ENCODE measurements at places on chromosomes 11 and 22.

- peak; percentile 54 for DNase-seq
Measured at GRCh38 chr11:14905104-14906033, 13.3 kb upstream of the CYP2R1 start.

DNA sequence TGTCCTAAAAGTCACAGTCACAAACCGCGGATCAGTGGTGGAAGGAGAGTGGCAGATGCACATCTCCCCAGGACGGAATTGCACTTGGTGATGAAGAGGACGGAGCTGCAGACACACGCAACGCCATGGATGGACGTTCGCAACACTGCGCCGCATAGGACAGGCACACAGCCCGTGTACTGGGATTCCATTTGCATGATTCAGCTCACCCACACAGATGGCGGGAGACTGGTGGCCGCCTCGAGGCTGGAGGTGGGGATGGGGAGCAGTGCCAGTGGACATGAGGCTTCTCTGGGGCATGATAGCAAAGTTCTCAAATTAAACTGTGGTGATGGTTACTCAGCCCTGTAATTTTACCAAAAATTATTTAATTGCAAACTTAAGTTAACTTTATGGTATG, 37.4 kb downstream of the DUSP8 start:
- no peak for DNase-seq

GRCh38 chr11:75719340-75720239, 2.0 kb downstream of the MOGAT2 start:
- no peak for DNase-seq

GRCh38 chr11:72188267-72188666, 3.7 kb upstream of the FOLR1 start:
- DNase-seq = no peak

- no peak for DNase-seq
Measured at GRCh38 chr11:46278387-46279125, 1.1 kb downstream of the CREB3L1 start.

DNA sequence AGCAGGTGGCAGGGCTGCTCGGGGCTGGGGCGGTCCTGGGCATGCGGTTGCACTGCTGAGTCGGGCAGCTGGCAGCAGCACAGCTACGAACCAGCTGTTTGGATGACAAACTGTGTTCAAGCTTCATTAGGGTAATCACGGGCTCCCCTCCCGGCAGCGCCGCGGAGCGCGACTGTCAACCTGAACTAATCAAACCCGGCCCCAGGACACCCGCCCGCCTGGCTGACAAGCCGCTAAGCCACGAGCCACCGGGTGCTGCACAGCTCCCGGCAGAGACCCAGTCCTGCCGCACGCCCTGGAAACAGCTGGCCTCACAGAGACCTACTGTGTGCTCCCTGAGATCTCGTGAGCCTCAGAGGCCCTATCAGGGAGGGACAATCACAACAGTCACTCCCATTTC, 60.6 kb upstream of the TCF20 start:
- no peak for DNase-seq

DNA sequence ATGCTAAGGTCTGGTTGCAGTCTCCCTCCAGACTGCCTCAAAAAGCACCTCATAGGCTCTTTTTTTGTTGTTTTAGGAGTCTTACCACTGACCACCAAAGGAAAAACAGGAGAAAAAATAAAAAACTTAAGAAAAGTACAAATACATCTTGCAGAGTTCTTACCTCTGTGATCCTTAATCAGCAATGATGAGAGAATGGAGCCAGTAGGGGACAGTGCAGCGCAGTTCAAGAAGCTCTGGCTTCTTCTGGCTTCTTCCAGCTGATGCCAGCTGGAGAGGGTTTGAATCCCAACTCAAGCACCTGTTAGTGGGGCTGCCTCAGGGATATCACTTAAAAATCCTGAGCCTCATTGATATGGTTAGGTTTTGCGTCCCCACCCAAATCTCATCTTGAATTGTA, 223.3 kb upstream of the ISX start:
- DNase-seq = no peak

- DNase-seq = no peak
Measured at GRCh38 chr11:15714641-15715399, 600.1 kb downstream of the INSC start.

- no peak for DNase-seq
Measured at GRCh38 chr11:132099692-132100091, 729.3 kb downstream of the NTM start.

- no peak for DNase-seq
Measured at GRCh38 chr22:43542681-43543521, 131.1 kb downstream of the MPPED1 start.

DNA sequence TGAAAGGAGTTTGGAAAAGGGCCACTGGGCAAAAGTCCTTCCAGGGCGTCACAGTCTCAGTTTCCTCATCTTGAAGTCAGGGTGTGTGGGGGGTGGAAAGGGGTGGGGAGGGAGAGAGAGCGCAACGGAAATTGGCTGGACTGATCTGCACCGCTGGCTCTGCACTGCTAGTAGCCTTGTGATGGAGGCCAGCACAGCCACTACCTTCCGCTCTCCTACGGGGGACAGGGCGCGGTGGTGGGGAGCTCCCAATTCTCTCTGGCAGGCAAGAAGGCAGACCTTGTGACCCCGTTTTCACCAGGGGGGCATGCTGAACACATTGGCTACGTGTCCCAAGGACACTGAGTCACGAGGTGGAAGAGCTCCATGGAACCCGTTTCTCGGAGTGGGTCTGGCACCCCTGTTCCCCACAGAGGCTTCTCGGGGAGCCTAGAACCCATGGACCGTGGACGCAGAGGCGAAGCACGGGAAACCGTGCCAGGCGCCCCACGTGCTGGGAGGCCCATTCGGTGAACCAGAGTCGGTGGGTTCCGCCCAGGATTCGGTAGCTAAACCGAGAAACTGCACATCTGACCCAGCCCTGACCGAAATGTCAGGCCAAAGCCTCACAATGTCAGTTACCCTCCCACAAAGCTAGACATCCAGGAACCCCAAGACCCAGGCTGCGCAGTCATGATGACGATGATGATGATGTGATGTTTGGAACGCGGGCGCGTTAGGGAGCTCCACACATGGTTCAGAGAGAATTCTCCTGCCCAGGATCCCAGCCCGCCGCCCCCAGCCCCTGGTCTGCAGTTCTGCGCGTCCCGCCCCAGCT, 28.3 kb upstream of the WNT11 start:
- no peak for DNase-seq

- no peak for DNase-seq
Measured at GRCh38 chr22:37275134-37275533, 7.2 kb upstream of the CYTH4 start.

DNA sequence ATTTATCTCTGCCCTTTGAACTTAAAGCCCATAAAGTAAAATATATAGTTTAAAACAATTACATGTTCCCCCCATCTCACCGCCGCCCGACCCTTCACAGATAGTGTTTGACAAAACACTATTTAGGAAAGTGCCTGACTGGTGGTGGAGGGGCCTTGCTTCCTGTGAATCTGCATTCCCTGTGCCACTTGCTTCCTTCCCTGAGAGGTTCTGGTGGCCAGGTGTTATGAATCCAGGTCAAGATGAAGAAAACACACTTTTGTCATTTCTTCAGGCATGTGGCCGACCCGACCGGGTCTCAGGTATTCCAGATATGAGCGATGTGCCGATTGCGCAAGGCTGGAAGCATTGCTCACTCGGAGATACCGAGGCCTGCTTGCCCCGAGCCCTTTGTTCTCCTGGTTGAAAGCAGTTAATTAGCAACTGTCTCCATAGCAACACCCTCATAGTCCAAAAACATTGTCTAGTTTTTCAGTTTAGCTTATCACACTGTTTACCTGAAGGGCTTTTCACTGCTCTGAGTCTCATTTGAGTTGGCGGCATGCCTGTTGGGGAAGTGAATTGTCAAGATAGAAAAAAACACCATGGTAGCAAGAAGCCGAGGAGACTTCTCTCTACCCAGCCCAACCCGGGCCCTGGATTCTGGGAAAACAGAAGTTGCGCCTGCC, 128.3 kb downstream of the TEAD1 start:
- DNase-seq = no peak

- no peak for DNase-seq
Measured at GRCh38 chr11:45405916-45406670, 120.0 kb upstream of the SYT13 start.

DNA sequence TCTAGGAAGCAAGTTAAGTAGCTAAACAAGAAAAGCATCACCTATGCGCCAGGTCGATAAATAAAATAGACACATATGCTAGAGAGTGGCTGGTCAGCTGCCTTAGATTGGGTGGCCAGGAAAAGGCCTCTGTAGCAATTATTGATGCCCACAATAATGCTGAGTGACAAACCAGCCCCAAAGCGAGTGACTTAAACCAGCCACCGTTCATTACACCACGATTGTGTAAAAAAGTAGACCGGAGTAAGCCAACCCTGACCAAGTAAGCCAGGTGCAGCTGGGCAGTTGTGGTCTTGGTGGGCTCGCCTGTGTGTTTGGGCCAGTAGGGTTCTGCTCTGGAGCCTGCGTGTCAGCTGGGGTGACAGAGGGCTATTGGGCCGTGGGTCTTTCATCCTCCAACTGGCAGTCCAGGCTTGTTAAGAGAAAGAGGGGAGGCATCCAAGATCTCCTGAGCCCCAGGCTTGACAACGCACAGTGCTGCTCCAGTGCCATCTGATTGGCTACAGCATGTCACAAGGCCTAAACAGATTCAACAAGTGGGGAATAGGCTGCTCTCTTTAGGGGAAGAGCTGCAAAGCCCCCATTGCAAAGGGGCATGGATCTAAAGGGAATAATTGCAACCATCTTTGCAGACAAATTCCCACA, 100.4 kb upstream of the PARVA start:
- DNase-seq = no peak

- DNase-seq = no peak
Measured at GRCh38 chr22:26608129-26608528, 9.7 kb downstream of the CRYBB1 start.

GRCh38 chr11:133515107-133515506, 17.2 kb downstream of the OPCML start:
- no peak for DNase-seq

GRCh38 chr11:1205121-1205986, 17.5 kb upstream of the MUC5B start:
- no peak for DNase-seq

- DNase-seq = no peak
Measured at GRCh38 chr11:71286701-71287643, 34.6 kb upstream of the SHANK2 start.

- no peak for DNase-seq
Measured at GRCh38 chr11:69378303-69379141, 84.6 kb downstream of the MYEOV start.

- no peak for DNase-seq
Measured at GRCh38 chr22:50477923-50478322, 3.1 kb upstream of the SBF1 start.

- DNase-seq = no peak
Measured at GRCh38 chr11:119853581-119854360, 124.8 kb upstream of the NECTIN1 start.

- DNase-seq = no peak
Measured at GRCh38 chr11:132520199-132520598, 1012.1 kb downstream of the OPCML start.

- no peak for DNase-seq
Measured at GRCh38 chr11:118436639-118437207, 431 bp downstream of the KMT2A start.

- no peak for DNase-seq
Measured at GRCh38 chr11:12502046-12502445, 124.7 kb downstream of the PARVA start.

Measured in activated CD8-positive, alpha-beta memory T cell treated with anti-CD3 and anti-CD28 coated beads for 48 hours (primary cell).